ENCODE measurements at places on chromosomes 1 and 21.

DNA sequence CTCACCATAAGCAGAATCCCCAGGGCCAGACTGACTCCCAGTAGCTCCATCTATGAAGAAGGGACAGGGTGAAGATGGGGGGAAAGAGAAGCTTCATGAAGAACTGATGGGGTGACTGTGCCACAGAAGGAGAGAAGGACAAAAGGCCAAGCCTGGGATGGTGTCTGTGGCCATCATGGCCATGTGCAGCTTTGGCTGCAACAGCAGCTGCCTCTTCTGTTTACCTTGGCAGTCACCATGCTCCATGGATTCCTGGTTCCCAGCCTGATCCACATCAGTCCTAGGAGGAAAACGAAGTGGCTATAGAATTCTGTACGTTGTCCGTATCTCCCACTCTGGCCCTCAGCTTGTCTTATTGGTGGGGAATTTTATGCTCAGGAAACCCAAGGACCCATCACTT, 12.0 kb downstream of the SEMA6C start:
- no peak for DNase-seq

- DNase-seq = no peak
Measured at GRCh38 chr1:5793516-5793915, 198.7 kb downstream of the NPHP4 start.

DNA sequence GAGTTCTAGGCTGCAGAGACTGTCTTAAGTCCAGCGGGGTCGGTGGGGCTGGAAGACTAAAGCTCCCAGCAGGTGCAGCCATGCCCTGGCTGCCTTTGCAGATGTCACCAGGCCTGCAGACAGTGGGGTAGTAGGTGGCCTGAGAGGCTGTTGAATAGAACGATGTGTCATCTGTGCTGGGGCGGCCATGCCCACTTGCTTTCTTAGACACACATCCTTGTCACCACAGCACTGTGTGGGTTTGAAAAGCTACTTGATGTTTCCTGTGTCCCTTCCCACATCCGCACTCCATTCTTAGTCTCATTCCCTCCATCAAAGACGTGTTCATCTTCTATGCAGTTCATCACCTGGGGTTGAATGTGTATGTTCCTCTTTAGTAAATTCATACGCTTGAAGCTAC, 184.5 kb upstream of the TMEM51 start:
- peak; percentile 35 for DNase-seq

DNA sequence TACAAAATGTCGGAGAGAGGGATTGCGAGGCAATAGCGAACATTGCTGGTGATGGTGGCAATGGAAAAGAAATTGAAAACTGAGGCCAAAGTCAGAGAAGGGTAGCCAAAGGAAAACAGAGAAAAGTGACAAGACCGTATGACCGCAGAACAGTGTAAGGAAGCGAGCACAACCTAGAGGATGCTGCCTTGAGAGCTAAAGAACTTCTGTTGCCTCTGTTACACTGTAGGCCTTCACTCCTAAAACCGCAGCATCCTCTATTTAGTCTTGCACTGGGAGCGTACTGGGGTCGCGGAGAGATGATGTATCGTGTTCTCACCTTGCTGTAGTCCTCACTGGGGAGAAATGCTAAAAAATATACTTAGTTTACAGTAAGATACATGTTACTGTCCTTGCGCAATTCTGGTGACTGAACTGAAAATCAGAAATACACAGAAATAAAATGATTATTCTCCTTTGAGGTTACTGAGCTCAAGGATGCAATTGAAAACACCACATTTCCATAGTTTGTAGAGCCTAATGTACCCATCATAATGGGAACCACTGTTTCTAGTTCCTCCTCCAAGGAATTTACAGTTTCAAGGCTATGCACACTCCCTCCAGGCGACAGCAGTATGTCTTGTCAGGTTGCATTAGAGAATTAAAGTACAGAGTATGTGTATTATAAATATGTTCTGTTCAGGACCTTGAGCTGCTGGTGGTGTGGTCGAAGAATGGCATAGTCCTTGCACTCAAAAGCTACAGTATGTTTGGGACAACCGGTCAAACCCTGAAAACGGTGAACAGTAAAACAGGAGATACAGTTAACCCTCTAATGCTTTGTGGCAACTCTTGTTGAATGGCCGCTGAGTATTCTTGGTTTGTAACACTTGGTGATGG, 1.3 kb downstream of the NEK7 start:
- peak; percentile 49 for DNase-seq

DNA sequence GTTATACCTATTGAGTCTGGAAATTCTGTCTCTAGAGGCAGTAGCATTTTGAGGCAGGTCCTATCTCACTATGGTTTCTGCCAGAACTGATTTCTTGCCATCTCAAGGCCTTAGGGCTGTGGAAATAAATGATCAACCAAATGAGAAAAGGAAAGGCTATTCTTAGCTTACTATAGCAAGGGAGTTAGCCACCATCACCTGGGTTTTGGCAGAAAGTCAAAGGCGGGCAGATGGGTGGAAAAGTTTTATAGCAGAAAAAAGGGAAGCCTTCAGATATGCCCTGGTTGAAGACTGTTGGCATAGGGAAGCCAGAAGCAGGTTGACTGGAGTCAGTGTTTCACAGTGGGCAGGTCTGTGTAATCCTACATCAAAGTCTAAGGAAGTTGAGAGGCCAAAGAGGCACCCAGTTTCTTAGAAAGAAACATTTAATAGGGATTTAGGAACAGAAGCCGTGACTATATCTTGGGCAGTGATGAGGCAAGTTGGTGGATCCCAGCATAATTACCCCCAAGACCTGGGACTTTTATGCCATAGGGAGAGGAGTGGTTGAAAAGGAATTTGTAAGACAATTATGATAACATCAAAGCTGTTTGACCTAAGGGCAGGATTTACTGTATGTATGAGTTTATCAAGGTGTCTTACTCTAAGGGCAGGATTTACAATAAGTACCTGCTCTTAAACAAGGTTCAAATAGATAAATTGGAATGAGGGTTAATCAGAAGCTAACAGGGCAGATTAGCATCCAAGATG, 29.7 kb downstream of the CTH start:
- DNase-seq = no peak

DNA sequence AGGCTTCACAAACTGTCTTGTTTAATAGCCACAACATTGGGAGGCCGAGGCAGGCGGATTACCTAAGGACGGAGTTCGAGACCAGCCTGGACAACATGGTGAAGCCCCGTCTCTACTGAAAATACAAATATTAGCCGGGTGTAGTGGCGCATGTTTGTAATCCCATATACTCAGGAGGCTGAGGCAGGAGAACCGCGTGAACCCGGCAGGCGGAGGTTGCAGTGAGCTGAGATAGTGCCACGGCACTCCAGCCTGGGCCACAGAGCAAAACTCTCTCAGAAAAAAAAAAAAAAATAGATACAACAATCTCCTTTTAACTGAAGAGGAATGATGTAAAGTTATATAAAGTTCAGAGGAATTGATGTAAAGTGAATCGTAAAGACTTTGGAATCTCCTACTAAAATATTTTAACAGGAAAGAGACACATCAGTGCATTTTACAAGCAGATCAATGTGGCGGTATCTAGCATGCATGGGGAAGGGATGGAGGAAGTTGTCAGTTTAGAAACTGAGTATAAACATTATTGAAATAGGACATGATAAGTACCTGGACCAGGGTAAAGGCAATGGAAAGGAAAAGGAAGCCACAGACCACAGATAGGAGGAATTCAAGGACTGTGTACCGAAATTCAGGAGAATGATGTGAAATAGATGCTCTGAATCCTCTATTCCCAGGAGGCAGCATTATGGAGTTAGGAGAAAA, 41.5 kb downstream of the PTPRC start:
- DNase-seq = no peak

DNA sequence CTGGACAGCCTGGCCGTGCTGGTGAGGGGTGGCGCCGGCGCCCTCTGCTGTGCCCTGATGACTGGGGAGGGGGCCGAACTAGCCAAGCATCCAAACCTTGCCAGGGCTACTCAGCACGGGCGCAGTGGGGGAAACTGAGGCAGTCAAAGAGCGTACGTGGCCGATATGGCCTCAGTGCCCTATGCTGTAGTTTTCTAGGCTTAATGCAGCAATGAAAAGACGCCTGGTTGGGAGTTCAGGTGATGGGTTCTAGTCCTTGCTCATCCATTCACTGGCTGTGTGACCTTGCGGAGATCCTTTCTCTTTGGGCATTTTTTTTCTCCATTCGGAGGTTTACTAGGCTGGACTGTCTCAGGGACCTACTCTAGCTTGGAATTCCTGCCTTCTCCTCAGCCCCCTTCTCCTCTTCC, 822 bp downstream of the MTX1 start:
- no peak for DNase-seq

DNA sequence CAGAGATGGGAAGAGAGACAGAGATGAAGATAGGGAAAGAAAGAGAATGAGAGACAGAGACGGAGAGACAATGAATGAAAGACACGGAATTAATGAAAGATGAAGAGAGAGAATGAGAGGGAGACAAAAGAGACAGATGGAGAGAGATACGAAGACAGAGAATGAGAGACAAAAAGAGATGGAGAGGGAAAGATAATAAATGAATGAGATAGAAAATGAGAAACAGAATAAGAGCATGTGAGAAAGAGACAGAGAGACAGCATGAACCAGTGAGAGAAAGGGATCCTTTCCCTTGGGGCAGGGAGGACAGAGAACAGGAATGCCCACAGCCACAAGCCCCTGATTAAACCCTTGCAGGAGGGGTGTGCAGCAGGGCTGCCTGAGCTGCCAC, 5.3 kb upstream of the WNT9A start:
- DNase-seq = no peak

DNA sequence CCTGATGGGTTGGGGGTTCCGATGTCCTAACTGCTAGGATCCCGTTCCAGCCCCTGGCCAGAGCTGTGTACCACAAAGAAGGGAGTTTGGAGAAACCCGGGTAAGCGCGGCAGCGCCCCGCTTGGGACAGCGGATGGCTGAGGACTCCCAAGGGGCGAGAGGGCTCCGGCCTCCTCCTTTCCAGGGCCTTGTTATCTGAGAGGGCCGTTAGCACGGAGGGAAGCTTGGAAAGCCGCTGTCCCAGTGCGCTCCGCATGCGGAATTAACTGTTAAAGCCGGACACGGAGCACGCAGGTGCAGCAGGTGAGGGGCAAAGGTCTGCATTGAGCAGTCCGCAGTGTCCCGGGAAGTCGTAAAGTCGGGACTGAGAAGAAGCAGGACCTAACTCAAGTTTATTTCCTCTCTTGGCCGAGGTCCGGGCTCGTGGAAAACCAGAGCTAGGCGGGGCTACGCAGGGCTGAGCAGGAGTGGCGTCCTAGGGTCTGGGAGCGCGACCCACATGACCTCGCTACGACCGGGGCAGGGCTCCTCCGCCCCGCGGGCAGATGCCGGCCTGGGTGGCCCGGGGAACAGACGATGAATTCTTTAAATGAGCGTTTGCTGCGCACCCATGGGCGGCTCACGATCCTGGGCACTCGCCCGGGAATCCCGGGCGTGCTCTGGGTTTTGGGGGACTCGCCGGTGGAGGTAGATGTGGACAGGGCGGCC, 4.5 kb downstream of the LHX4 start:
- DNase-seq = no peak

- peak; percentile 63 for DNase-seq
Measured at GRCh38 chr1:30923597-30923996, 15.0 kb upstream of the SDC3 start.

DNA sequence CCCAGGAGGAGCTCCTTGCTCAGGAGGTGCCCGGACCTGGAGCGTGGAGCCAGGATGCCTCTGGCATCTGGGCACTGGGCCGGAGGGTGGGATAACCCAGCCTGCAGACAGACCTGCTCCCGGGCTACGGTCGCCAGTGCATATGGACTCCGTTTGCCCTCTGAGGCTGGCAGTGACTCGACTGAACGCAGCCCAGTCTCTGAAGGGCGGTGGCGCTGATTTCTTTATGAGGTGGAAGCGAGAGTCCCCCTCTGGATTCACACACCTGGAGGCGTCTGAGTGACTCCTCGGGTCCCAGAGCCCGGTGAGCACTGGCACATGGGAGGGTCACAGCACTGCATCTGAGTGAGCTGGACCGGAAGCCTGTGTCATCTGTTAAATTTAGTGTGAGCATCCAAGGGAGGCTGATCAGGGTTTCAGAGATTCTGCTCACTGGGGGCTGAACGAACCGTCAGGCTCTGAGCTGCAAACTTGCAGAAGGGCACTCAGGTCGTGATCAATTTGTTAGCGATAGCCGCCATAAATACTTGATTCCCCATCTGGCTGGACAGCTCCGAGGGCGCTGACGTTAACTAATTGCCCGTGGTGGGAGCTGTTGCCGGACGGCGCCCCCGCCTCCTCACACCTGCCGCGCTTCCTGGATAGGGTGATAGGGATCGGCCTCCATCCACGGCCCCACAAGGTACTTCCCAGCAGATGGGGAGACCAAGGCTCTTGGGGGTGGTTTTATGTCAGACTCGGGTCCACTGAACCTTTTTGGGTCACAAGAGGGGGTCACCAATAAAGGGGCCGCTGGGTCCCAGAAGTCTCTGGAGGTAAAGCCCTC, 60.7 kb upstream of the TTC34 start:
- DNase-seq = no peak

DNA sequence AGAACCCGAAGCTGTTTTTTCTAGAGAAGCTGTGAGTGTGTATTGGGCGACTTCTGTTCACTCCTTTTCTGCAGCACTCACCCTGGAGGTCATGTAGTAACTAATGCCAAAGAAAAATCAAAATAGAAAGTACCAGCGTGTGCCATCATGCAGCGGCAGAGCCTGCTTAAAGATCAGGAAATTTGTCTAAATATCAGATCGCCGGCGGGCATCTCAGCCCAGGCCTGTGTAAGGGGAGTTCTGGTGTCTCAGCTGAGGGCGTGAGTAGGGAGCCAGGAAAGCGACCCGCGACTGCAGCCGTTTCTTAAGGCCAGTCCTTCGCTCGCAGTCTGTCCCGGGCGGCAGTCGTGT, 768 bp downstream of the EDARADD start:
- DNase-seq = peak; percentile 54

- DNase-seq = no peak
Measured at GRCh38 chr1:152878042-152878441, at the start of gene SMCP. Gene SMCP (plus strand): TSS chr1:152878322. CDS start chr1:152884423, 6,101 bp downstream.

GRCh38 chr1:151012684-151013471, 4.6 kb downstream of the PRUNE1 start:
- DNase-seq = no peak

DNA sequence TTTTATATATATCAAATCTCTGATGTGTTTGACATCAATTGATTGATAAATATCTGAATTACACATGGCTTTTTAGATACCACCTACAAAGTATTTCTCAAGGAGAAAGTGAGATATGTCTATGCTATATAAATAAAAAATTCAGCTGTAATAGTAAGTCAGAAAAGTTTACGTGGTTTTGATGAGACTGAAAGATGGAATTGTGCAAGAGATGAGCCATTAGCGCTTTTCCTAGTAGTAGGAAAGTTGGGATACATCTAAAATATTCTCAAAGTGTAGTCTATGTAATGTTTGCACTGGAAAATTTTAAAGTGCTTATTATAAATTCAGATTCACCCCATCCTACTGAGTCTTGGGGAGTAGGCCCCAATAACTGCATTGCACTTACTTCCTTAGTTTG, 49.1 kb downstream of the SGIP1 start:
- DNase-seq = no peak

- no peak for DNase-seq
Measured at GRCh38 chr1:172378109-172378760, 42.2 kb upstream of the C1orf105 start.

- no peak for DNase-seq
Measured at GRCh38 chr1:114472408-114472807, 38.6 kb downstream of the TRIM33 start.

- peak; percentile 83 for DNase-seq
Measured at GRCh38 chr1:67749844-67750690, 65.1 kb downstream of the GADD45A start.

GRCh38 chr1:198493329-198493728, 47.2 kb downstream of the ATP6V1G3 start:
- DNase-seq = peak; percentile 65

Measured in EL (cell line).